ENCODE measurements at places on chromosomes 2 and 18.

DNA sequence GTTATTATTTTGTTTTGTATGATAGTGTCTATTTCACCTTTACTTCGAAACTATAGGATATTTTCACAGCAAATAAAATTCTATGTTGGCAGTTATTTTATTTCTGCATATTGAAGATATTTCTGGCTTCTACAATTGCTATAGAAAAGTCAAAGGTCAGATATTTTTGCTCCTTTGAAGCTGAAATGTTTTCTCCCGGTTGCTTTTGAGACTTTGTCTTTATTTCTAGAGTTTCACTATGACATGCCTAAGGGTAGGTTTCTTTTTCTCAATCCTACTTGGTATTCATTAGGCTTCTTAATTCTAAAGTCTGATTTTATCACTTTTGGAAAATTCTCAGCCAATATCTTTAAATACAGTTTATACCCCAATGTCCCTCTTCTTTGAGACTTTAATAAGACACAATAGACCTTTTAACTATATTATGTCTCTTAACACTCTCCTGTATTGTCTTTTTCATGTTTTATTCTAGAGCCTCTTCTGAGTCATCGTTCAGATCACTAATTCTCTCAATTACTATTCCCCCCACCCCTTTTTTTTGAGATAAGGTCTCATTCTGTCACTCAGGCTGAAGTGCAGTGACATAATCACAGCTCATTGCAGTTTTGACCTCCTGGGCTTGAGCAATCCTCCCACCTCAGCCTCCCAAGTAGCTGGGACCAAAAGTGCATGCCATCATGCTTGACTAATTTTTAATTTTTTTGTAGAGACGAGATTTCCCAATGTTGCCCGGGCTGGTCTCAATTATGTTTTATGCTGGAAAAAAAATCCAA, 50.5 kb downstream of the USP37 start:
- no peak for DNase-seq

DNA sequence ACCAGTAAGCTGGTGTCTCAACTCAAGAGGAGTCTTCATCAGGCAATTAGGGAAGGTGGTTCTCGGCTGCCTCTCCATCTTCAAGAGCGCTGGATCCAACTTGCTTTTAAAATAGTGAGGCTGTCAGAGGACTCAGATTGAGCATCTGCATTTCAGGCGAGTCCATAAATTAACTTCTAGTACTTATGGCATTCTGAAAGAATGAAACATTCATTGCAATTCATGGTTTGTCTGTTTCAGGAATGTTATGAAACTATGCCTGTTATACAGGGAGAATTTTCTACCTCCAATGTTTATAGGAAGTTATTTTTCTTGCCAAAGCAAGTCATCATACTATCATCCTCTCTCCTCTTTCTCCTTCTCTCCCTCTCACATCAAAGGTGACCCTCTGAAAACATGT, 883.2 kb downstream of the SLC4A3 start:
- DNase-seq = no peak

- DNase-seq = no peak
These were observed 1.1 kb downstream of the VAMP8 start for GRCh38 chr2:85578243-85579180.

DNA sequence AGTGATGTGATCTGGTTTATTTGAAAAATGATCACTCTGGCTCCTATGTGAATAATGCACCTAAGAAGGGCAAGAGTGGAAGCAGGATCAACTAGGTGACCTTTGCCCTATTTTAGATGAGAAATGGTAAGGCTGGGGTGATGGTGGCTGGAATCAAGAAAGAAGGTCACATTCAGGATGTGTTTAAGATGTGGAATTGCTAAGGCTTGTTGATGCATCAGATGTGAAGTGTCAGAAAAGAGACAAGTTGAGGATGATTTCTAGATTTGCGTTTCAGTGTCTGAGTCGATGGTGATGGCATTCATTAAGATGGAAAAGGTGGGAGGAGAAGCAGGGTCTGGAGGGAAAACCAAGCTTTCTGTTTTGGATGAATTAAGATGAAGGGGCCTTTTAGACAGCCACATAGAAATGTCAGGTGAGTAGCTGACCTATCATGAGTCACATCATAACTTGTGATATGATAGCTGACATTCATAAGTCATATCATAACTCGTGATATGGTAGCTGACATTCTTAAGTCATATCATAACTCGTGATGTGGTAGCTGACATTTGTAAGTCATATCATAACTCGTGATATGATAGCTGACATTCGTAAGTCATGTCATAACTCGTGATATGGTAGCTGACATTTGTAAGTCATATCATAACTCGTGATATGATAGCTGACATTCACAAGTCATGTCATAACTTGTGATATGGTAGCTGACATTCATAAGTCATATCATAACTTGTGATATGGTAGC, 101.2 kb upstream of the SEC11C start:
- DNase-seq = no peak

- DNase-seq = no peak
These were observed 225.3 kb upstream of the THUMPD2 start for GRCh38 chr2:40004336-40004735.
